ENCODE measurements at places on chromosomes 7 and 10. TPM values are rescaled to one million over a fixed set of nuclear protein-coding genes. Genes with fewer than 3 reads are reported as not detected.

GRCh38 chr10:129615921-129616525 is 149.0 kb downstream of the MGMT start:
- no peak for DNase-seq

- DNase-seq, result no peak
Measured at GRCh38 chr7:132504071-132504470, 72.2 kb downstream of the PLXNA4 start.

Gene LOXL4
- 0.55 TPM for total RNA-seq

Gene C7orf57
- not detected for total RNA-seq

- DNase-seq, result no peak
Measured at GRCh38 chr7:36784991-36785940, 61.0 kb upstream of the AOAH start.

- no peak for DNase-seq
Measured at GRCh38 chr10:4131407-4132215, 346.6 kb upstream of the KLF6 start.

DNA sequence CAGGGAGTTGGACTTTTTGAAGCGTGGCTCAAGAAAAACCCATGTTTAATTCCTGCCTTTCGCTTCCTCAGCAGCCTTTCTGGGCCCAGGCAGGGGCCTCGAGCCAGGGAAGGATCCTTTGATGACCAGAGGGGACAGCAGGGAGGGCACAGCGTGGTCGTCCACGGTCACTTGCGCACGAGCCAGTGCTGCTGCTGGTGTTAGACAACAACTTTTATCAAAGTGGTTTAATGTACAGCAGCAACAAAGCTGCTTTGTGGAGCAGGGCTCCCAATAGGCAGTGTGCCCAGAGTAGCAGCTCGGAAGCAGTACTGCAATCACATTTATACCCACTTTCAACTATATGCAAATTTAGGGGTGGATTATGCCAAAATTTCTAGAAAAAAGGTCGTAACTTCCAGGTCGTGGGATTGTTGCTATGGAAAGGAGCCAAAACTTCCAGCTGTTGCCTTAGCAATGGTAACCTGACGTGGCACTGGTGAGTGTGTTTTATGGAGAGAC is 6.1 kb downstream of the GIMAP1 start:
- DNase-seq, result no peak

DNA sequence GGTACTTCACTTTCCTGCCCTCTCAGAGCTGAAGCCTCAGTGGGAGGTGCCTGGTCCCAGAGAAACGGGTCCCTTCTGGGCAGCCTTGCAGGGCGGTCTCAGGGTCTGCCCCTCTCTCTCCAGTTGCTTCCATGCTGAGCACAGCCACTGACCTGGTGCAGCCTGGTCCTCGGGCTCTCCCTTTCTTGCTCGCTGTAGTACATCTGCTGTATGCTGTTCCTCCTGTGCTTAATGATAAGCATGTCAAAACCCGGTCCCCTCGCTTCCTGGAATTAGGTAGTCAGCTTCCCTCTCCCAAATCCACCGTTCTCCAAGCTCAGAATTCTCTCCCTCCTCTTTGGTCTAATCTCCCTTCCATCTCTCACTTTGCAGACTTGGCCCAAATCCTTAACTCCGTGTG is 11.0 kb upstream of the HPS1 start:
- DNase-seq, result no peak

GRCh38 chr7:28958235-28958979 is at the start of gene TRIL:
Gene TRIL (minus strand): TSS chr7:28958330. CDS start chr7:28958046, 284 bp downstream.
- peak; percentile 51 for DNase-seq

Gene SFTPA1
- total RNA-seq, result 4.6 TPM

Gene ZNF25
- 2.3 TPM for total RNA-seq

GRCh38 chr10:111267673-111268072 is 190.8 kb downstream of the ADRA2A start:
- DNase-seq, result no peak

DNA sequence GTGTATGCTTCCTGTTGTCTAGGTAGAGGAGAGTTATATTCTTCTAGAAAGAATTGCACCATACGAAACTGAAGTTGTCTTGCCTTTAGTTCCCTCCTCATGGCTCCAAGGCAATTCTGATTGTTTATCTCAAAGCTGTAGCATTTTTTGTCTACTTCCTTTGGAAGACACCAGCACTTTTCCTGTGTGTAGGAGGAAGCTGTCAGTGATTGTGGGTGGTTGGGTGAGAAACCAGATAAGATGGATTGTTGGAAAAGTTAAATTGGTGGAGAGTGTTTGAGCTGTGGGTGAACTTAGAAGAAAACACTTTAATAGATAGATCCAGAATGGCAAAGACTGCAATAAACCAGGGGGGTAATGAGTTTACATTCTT is 12.1 kb upstream of the CSTF2T start:
- DNase-seq, result no peak

DNA sequence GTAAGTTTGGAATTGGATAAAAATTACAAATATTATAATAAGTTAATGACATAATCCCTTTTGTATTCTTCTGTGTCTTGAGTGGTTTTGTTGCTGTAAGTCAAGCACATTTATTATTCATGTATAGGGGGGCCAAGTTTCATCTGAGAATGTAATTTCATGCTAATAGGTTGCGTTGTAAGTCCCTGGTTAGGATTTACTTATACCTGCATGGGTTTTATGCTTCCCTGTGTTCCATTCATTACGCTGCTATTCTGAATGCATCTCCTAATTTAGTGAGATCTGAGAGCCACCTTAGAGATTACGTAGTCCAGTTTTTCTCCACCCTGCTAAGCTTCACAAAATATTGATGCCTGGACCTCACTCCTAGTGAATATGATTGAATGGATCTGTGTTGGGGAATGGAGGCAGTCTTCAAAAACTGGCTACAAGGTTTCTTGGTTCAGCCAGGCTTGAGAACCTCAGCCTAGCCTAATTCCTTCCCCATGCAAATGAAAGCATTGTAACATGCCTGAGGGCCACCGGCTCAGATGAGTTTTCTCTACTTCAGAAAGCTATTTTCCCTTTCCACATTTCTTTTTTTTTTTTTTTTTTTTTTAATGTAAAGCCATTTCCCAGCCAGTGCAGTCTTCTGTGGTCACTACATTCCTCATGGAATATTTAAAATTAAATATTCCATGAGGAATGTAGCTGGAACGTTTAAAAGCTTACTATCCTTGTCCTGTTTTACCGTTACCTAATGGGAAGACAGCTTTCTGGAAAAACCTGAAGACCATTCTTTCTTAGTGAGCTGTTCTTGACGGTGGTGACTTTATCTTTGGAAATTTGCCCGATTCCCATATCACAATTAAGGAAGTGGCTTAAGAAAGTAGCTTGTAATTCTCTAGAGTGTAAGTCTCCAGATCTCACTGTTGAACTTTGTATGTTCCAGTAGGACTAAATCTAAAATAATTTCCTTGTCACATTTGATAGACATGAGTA is 16.0 kb downstream of the PAPSS2 start:
- DNase-seq, result no peak

- DNase-seq, result no peak
Measured at GRCh38 chr7:57774300-57774699, 324.3 kb downstream of the ZNF716 start.

Gene CH25H
- 0.10 TPM for total RNA-seq

GRCh38 chr7:50633414-50633710 is 68.2 kb upstream of the DDC start:
- DNase-seq, result no peak

Gene CWF19L1
- total RNA-seq, result 8.0 TPM

Gene IDI1
- 22.7 TPM for total RNA-seq

DNA sequence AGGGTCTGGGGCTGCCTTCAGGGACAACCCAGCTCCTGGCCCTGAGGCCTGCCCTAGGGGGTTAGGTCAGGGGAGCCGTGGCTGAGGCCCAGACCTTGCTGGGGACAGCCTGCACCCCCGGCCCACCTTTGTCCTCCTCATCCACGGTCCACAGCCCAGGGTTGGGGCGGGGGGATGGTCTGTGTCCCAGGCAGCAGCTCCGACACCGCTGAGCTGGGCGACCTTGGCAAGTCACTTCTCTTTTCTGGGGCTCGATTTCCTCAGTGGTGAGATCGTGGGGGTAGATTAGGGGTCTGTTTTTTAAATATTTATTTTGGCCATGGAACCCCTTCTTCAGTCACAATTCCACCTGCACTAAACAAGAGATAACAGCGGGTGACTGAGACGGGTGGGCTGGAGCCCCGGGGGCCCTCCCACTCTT is 30.9 kb downstream of the DNAJB12 start:
- DNase-seq, result peak; percentile 51

GRCh38 chr10:4778761-4779160 is 47.2 kb upstream of the AKR1E2 start:
- no peak for DNase-seq

DNA sequence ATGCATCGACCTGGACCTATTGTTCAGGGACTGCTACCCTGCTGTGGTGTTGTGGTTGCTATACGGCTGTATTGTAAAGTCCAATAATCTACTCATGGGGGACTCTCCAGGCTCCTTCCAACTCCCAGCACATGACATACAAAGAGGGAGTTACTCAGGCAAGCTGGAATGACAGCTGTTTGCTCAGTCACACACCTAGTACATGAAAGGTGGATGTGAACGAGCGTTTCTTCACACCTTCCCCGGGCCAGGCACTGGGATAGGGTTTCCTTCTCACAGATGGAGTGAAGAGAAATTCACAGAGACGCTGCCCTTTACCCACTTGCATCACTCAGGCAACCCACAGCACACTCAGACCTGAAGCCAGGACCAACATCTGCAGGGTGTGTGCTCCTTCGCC is 215.7 kb downstream of the TNS3 start:
- DNase-seq, result no peak

- no peak for DNase-seq
Measured at GRCh38 chr7:39394105-39394680, 172.0 kb upstream of the YAE1 start.

Gene NXPH1
- total RNA-seq, result not detected

GRCh38 chr10:124999433-125000365 is 57.8 kb downstream of the ZRANB1 start:
- DNase-seq, result peak; percentile 39

Gene ANKRD30A
- total RNA-seq, result not detected

Gene PAPOLB
- not detected for total RNA-seq

- DNase-seq, result no peak
Measured at GRCh38 chr7:52436278-52436677, 599.2 kb upstream of the POM121L12 start.

- no peak for DNase-seq
Measured at GRCh38 chr10:24343686-24344085, 134.7 kb downstream of the KIAA1217 start.

DNA sequence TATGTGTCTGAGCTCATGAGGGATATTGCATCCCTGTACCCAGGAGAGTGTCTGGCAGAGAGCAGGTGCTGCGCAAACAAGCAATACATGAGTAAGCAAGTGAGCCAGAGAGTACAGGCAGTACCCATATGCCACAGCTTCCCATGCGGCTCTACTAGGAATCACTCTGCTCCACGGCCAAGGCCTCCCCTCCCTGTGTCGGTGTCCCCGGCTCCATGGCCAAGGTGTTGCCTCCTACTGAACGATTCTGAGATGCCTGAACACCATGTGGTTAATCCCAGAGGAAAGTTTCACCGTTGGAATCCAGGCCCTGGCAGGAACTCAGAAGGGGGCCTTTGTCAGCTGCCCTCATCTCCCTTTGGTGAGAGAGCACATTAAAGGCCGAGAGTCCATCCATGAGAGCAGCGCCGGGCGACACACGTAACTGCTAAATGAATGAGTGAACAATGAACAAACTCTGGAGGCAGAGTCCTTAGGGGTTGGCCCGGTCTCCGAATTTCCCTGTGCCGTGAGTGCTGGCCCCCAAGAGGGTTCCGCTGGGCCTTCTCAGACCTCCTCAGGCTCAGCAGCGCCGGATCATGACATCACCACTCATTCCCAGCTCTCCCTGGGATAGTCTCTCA is 136.0 kb upstream of the FAM20C start:
- DNase-seq, result no peak

DNA sequence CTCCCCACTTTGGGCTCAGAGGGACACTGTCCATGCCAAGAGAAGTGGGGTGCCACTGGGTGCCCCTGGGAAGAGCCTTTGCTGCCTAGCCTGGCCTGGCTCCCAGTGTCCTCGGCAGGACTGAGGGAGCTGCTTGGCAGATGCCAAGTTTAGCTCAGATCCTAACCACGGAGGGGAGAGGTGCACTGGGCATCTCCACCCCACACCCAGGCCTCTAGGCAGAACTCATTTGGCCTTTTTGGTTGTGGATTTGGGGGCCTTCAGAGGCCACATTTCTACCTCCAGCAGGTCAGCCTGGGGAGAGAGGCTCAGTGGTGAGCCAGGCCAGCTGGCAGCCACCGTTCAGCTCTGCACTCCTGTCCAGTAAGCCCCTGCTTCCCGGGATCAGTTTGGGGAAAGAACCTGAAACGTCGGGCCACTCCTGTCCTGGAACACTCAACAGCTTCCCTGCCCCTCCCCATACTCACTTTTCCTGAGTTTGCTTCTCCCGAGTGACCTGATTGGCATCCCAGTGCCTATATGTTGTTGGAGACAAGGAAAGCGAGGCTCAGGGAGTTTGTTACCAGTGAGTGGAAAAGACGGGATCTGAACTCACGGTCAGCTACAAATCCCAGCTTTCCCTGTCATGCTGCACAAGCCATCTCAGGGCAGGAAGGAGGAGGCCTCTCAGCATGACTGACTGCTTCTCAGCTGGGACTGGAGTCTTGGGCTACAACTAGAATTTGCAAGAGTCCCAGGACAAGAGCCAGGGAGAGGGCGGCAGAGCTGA is 11.2 kb upstream of the CXCL12 start:
- no peak for DNase-seq

DNA sequence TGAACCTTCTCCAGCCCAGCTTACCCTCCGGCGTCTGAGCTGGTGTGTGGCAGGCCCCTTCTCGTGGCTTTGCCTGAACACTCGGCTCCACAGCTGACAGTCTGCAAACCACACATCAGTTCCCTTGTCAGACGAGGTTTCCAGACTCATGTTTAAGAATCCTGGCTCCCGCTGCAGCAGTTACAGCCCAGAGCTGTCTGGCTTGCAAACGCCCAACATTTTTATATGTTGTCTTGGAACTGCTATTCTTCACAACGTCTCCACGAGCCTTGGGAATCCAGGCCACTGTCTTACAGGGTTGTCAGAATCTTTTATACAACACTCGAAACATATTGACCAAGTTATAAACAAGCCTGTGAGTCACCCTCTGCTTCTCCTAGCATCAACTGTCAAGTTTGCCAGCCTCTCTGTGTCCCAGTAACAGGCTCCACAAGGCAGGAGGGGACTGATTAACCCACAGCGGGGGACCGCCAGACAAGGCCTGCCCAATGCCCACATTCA is 68.1 kb downstream of the TNS3 start:
- no peak for DNase-seq

Gene PCDH15
- total RNA-seq, result not detected

DNA sequence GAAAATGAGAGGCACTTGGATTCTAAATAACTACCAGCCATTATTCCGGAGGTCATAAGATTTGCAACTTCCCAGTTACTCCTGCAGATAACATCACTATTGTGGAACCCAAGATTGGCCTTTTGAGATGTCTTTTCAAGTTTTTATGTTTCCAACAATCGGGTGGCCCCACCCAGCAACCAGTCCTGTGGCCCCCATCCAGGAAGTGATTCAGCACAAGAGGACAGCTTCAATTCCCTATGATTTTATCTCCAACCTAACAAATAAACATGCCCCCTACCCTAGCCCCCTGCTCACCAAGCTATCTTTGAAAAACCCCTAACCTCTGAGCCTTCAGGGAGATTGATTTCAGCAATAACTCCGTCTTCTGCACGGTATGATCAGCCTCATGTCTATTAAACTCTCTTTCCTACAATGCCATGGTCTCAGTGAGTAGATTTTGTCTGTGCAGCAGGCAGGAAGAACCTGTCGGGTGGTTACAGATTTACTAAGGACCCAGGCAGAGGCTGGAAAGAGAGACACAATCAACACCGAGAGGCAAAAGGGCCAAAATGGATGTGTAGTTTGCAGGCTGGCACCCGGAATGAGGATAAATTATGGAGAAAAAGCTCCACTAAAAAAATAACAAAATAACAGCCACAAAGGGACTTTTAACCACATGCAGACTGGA is 83.9 kb upstream of the UNC5B start:
- no peak for DNase-seq

Gene ZDHHC6
- 11.4 TPM for total RNA-seq

Data from left lobe of liver (tissue), 2 donors.